ENCODE measurements at places on chromosomes 2 and 18.

DNA sequence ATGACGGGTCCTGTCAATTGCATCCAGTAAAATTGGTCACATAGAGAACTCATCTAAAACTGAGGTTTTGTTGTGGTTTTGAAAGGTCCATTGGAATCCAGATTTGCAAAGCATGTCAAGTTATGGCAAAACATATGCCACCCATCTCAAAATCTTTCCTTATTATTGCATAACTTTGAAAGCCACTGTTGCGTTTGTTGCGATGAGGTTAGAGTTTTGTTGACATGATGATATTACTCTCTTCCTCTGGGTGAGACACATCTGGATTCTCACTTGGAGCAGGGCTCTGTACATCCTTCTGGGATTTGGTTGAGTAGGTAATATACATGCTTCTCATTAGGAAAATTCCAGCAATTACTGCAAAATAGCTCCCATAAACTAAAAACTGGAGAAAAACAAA, 20.6 kb downstream of the SCYGR5 start:
- DNase-seq: no peak

GRCh38 chr18:66439670-66440069, 164.2 kb downstream of the CDH19 start:
- DNase-seq: no peak

GRCh38 chr2:226066391-226066790, 666.9 kb downstream of the NYAP2 start:
- DNase-seq: no peak

GRCh38 chr2:25178976-25179375, 10.6 kb upstream of the POMC start:
- no peak for DNase-seq

DNA sequence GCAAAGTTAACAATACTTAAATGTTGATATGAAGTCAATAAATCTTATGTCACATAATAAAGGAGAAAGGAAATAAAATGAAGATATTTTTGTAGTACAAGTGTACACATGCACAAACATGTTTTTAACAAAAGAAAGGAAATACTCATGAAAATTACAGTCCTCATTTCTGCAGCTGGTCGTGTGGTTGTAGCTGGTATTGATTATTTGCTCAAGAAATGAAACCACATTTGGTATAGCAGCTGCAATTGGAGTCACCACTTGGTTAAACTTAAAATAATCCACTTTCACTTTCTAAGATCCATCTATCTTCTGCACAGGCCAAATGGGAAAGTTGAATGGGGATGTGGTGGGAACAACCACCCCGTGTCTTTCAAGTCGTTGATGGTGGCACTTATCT, 580.5 kb upstream of the NRXN1 start:
- no peak for DNase-seq

- DNase-seq: no peak
Observed at GRCh38 chr2:169254774-169255173, 107.6 kb downstream of the LRP2 start.

GRCh38 chr2:134334542-134335353, 80.9 kb downstream of the MGAT5 start:
- no peak for DNase-seq

DNA sequence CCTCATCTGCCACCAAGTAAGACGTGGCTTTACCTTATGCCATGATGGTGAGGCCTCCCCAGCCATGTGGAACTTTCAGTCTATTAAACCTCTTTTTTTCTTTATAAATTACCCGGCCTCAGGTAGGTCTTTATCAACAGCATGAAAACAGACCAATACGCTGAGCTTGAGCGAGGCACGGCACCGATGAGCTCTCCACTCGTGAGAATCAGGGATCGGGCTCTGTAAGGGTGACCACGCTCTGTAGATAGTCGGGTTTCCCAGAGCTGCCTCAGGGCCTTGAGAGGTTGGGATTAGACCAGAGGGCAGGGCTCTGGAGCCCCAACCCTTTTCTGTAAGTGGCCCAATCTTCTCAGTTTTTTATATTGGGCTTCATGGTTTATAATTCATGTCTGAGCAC, 360.3 kb upstream of the MYT1L start:
- DNase-seq: no peak
